Osteoblast (primary cell): ENCODE measurements at places on chromosomes 1 and 21.

GRCh38 chr1:99292886-99293285 is 28.6 kb downstream of the PLPPR4 start:
- DNase-seq = peak; percentile 13

DNA sequence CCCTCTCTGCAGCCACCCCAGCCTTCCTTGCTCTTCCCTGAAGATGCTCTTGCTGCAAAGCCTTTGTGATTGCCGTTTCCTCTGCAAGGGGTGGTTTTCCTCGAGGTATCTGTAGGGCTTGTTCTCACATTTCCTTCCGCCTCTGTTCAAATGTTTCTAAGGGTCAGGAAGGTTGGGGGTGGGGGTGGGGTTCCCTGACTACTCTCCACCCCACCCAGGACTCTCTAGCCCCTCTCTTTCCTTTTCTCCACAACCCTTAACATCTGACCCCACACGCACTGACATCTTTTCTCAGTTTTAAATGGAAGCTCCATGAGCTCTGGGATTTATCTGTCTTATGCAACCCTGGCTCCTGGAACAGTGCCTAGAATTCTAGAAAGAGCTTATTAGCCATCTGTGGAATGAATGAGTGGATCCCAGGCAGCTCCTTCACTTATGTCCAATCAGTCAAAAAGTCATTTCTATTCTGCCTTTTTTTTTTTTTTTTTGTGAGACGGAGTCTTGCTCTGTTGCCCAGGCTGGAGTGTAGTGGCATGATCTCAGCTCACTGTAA is 27.3 kb upstream of the ZNF362 start:
- DNase-seq = peak; percentile 89

GRCh38 chr1:182685215-182685614 is 828 bp upstream of the RGS8 start:
- DNase-seq = no peak

DNA sequence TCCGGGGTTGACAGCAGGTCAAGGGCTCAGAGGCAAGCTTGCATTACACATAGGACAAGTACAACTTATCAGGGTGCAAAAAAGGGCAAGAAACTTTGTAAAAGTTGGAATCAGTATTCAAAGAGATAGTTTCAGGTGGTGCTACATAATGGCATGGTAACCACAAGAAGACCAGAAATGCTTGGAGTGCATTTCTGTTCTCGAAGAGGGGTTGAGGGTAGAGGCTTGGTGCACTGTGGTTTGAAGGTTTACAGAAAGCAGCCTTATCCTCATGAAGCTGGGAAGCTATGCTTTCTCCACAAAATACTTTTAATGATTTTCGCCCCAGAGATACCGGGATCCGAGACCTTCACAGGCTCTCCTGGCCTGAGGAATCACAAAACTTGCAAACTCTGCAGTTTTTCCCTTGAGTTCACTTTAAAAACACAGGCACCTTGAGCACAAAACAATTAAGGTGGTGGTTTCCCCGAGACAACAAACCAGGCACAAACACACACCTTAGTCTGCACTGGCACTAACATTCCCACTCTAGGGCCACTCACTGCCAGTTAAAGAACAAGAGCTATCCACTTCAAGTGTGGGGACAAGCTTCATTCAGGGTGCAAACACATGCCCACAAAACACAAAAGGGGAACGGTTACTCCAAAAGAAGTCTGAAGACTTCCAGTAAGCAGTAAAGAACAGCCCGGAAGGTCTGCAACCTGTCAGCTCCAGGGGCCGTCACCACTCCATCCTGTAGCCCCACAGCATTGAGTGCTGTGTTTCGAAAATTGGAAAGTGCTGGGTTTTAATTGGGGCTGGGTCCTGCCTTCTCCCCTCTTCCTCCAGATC is 29.8 kb upstream of the NFIA start:
- peak; percentile 81 for DNase-seq
